ENCODE measurements at places on chromosomes 7 and 10. TPM values are rescaled to one million over a fixed set of nuclear protein-coding genes. Genes with fewer than 3 reads are reported as not detected.

Gene GOLGA7B
- total RNA-seq: 3.5 TPM

Gene PARP12
- 20.7 TPM for total RNA-seq

Gene MEIG1
- not detected for total RNA-seq

Gene PAX2
- not detected for total RNA-seq

Gene LRRC17
- total RNA-seq: 92.4 TPM

Gene CDNF
- 3.2 TPM for total RNA-seq

Gene RET
- 9.3 TPM for total RNA-seq

Gene STX1A
- 8.5 TPM for total RNA-seq

Gene ANKRD61
- total RNA-seq: not detected

Gene MDFIC
- total RNA-seq: 25.6 TPM

Gene LRRD1
- total RNA-seq: 0.30 TPM

Gene IFIT1B
- 4.9 TPM for total RNA-seq

Gene VAX1
- total RNA-seq: not detected

Gene SAMD8
- total RNA-seq: 28.4 TPM

Gene SKIDA1
- total RNA-seq: 1.2 TPM

Gene ATG9B
- 15.4 TPM for total RNA-seq

Gene SH3PXD2A
- total RNA-seq: 52.0 TPM

Gene GTF2IRD2
- total RNA-seq: 10.0 TPM

Gene ZC3HAV1L
- total RNA-seq: 22.2 TPM

Gene CFTR
- total RNA-seq: 1.2 TPM

Gene CFAP46
- 0.39 TPM for total RNA-seq

Gene SPDYE11
- 0.10 TPM for total RNA-seq

Gene PLXDC2
- 63.2 TPM for total RNA-seq

Gene PLXNA4
- 6.8 TPM for total RNA-seq

Gene GRM3
- 0.20 TPM for total RNA-seq

Gene GBX1
- 0.30 TPM for total RNA-seq

Gene GRK5
- 10.7 TPM for total RNA-seq

Gene SUGCT
- 5.2 TPM for total RNA-seq

Gene FAM25G
- total RNA-seq: 1.8 TPM

Gene AKR1D1
- total RNA-seq: not detected

Gene AKR1B15
- total RNA-seq: not detected

Gene ADAM8
- total RNA-seq: 6.3 TPM

Gene SRRM3
- 0.99 TPM for total RNA-seq

Gene FRMD4A
- total RNA-seq: 33.3 TPM

Gene UNC5B
- total RNA-seq: 11.2 TPM

Gene C7orf33
- not detected for total RNA-seq

Gene DGKI
- total RNA-seq: 1.5 TPM

Gene ALOX5
- total RNA-seq: 9.4 TPM

Gene CYP2C8
- 0.30 TPM for total RNA-seq

All from skin of body (tissue), 3 donors.